Activated B cell treated with CpG ODN at 0.5 μM for 24 hours (primary cell): ENCODE measurements at places on chromosomes 16 and 17. TPM values are rescaled to one million over a fixed set of nuclear protein-coding genes. Genes with fewer than 3 reads are reported as not detected.

ABI3 gene
- total RNA-seq = 6.5 and 9.7 TPM in 2 replicates

DNA sequence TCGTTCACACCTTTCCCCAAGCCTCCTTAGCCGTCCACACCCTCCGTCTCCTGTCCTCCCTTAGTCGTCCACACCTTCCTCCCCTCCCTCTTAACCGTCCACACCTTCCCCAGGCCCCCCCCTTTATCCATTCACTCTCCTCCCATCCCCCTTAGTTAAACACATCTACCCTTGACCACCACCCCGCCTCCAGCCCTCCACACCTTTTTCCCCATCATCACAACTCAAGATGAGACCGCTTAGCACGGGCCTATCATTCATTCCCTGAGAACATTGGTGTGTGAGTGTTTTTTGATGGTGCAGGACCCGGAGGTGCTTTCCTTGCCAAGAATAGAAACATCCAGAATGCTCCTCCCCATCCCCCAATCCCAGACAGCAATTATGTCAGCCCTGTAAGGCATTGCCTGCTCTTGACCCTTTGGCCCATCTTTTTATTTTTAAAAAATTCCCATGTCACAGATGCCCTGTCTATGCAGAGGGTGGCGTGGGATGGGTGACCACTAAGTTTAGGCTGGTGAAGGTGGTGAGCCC, 1.4 kb downstream of the TENT4B start:
- no peaks in the 10 kb centered on the region for H3K27me3 ChIP-seq
- no peak for DNase-seq
- H3K27ac ChIP-seq = peak overlapping the region; percentile 16
- H3K36me3 ChIP-seq = no peaks in the 10 kb centered on the region
- peaks cover 47% of the 10 kb centered on the region for H3K4me1 ChIP-seq

- H3K4me1 ChIP-seq = peaks cover 7% of the 10 kb centered on the region
- H3K27ac ChIP-seq = no peak overlapping the region
- DNase-seq = no peak
These were observed 6.9 kb upstream of the ITGA3 start for GRCh38 chr17:50048988-50049387.

- H3K4me3 ChIP-seq = no peak overlapping the region
- no peak overlapping the region for H3K27ac ChIP-seq
- H3K27me3 ChIP-seq = peaks cover 11% of the 10 kb centered on the region
These were observed 61.5 kb upstream of the BCAR1 start for GRCh38 chr16:75312875-75313274.

ITGB3 gene
- total RNA-seq = 4.1 and 4.7 TPM in 2 replicates

DNA sequence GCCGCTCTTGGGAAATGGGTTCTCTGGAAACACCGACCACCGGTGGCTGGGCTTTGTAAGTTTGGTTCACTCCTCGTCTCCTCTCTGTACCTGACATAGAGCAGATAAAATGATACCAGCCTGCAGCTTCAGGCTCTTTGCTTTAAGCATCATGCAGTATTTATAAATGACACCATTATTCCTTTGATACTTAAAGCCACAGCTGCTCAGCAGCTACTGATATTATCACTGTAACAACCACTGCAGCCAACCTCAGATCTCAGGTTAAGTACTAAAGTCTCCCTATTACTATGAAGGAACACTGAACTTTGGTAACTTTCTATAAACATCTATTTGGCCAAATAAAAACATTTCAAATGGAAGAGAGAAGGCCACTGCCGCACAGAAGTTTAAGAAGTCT, 34.6 kb downstream of the PDIA2 start:
- peaks cover 48% of the 10 kb centered on the region for H3K36me3 ChIP-seq
- H3K27ac ChIP-seq = no peak overlapping the region
- no peak overlapping the region for H3K4me3 ChIP-seq
- no peaks in the 10 kb centered on the region for H3K27me3 ChIP-seq
- no peak for DNase-seq

DNA sequence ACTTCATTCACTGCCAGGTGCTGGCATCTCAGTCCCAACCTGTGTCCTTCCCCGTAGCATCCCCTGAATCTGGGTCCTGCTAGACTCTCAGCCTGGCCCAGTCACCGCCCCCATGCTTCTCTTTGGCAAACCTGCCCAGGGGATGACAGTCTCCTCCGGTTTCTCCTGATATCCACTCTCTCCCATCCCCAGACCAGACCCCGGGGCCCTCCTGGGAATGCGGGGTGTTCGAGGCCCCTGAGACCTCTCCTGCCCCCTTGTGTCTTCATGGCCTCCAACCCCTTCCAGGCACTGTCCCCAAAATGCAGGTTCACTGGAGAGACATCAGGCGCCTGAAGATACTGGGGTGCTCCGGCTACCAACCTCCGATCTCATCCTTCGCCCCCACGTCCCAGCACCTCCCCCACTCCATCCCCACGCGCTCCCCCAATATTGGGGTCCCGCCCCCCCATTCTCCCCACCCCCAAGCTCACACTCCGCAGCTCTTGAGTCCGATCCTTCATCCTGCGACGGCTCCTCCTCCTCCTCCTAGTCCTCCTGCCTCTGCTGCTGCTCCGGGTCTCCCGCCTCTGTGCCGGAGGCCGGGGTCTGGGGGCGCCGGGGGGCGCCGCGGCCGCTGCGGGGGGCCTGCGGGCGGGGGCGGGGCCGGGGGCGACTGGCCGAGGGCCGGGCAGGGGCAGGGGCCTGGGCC, 399 bp downstream of the STX1B start:
- no peak for DNase-seq
- H3K27ac ChIP-seq = no peak overlapping the region
- H3K36me3 ChIP-seq = no peaks in the 10 kb centered on the region
- H3K27me3 ChIP-seq = peaks cover 37% of the 10 kb centered on the region
- H3K4me1 ChIP-seq = peaks cover 18% of the 10 kb centered on the region

PPP1R27 gene
- total RNA-seq = not detected in 2 replicates

DNA sequence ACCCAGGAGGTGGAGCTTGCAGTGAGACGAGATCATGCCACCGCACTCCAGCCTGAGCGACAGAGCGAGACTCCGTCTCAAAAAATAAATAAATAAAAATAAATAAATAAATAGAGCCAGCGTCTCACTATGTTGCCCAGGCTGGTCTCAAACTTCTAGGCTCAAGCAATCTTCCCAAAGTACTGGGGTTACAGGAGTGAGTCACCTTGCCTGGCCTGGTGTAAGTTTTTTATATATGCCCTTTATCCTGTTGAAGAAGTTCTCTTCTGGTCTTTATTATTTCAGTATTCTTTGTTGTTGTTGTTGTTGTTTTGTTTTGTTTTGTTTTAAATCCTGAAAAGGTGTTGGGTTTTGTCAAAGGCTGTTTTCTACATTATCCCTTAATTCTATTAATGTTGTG, 30.1 kb upstream of the ABCC1 start:
- no peaks in the 10 kb centered on the region for H3K36me3 ChIP-seq
- no peaks in the 10 kb centered on the region for H3K27me3 ChIP-seq
- H3K27ac ChIP-seq = no peak overlapping the region

DNA sequence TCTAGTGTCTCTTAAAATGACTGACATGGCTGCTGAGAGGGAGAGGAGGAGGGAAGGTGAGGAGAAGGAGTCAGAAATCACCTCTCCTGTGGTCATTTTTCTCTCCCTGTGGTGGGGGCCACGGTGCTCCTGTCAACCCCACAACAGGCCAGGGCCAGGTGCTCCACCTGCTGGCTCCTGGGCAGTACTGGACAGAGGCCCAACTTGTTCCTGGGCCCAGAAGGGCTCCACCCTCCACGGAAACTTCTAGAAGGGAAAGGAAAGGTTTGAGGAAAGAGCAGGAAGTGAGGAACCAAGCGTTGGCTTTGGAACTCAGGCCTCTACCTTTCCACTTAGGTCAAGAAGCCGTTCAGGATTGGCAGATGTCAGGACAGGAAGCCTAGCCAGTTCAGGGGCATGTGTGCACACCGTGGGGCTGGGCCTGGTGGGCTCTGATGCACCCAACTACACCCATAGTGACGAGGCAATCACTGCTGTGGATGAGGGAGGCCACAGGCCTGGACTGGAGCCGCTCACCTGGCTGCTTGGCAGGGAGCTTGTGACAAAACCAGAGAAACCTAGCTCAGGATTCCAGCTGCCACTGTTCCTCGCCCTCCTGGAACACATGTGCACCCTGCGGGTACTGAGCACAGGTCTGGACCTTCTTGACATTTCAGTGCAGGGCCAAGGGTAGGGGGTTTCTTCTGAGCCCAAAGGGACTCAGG, 36.1 kb downstream of the WNT3 start:
- H3K27me3 ChIP-seq = no peaks in the 10 kb centered on the region
- H3K4me1 ChIP-seq = peaks cover 3% of the 10 kb centered on the region
- DNase-seq = no peak

DNA sequence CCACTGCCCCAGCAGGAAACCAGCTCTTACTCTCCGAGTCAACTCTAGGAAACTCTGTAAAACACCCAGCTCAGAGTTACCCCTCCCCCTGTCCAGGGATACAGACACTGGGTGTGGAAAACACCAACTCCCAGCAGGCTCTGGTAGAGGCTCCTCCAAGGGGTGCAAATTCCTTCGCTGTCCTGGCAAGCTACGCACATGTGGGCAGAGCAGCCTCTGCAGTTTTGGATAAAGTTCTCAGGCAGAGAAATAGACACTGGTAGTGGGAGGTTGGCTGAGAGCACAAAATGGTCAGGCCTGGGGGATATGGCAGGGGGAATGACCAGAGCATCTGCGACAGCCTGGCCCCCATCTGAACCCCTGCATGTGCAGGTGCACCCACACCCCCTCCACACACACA, 146.9 kb upstream of the SDK2 start:
- H3K4me1 ChIP-seq = no peaks in the 10 kb centered on the region
- no peak for DNase-seq
- peaks cover 30% of the 10 kb centered on the region for H3K27me3 ChIP-seq
- H3K4me3 ChIP-seq = no peak overlapping the region
- no peaks in the 10 kb centered on the region for H3K36me3 ChIP-seq

TOM1L1 gene
- total RNA-seq = not detected in 2 replicates

DNA sequence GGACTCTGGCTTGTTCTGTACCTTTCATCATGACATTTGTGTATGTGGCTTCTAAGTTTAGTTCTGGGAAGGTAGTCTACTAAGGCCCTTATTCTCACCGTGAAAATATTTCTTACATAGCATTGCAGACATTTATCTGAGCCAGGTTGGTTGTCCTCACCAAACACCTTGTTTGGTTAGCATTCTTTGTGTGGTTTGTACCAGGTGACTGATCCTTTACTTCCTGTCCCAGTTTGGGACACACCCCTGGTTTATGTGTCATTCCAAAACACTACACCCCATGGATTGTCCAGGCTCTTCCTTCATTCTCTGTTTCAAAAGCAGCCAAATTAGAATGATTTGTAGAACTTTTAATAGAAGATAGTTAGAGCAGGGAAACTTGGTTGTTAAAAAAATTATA, 23.2 kb upstream of the DUSP14 start:
- H3K36me3 ChIP-seq = peaks cover 62% of the 10 kb centered on the region
- H3K27me3 ChIP-seq = no peaks in the 10 kb centered on the region
- no peaks in the 10 kb centered on the region for H3K4me1 ChIP-seq

DNA sequence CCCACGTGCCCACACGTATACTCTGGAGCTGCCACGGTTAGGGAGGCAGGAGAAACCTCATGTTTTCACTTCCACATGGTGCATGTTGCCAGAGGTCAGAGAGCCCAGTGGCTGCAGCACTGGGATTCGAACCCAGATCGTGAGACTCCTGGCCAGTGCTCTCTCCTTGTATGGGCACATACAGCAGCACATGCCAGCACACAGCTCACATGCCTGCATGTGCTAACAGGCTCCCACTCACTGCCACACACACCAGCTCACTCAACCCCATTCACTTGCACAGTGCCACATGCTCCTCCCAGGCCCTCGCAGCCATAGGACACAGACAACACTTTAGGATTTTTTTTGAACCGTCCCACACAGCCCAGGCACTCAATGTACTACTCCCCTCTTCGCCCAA, 49.5 kb upstream of the MRPS23 start:
- H3K4me1 ChIP-seq = peaks cover 25% of the 10 kb centered on the region
- H3K4me3 ChIP-seq = no peak overlapping the region
- DNase-seq = no peak
- peaks cover 11% of the 10 kb centered on the region for H3K27me3 ChIP-seq
- no peaks in the 10 kb centered on the region for H3K36me3 ChIP-seq

- DNase-seq = no peak
- H3K4me1 ChIP-seq = no peaks in the 10 kb centered on the region
These were observed 408.4 kb upstream of the CDH5 start for GRCh38 chr16:65958086-65958485.

DNA sequence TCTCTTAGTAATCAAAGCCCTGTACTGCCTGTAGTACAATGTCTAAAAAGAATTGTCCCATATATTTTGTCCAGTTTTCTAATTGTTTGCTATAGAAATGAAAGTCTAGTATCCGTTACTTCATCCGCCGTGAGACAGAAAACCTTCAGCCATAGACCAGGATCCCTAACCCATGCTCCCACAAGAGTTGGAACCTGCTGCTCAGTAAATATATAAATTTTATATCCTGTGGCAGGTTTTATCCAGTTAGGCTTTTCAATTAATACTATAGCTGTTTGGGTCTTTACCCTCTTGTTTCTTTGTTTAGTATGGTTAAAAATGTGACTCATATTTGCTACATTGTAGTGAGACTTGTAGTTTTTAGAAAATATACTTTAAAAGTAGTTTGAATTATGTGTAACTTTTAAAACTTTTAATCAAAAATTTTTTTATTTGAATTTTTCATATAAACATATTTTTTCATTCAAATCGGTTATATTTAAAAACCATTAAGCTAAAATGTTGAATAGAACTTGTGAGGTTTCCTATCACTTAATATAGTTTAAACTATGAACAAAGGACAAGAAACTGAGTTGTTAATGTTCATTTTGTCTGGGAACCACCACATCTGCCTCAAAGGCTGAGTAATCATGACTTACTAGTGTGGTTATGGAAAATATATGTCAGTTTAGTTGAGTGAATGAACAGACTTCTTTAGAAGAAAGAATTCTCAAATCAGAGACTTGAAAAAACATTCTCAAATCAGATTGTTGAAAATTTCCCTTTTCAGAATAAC, 54.8 kb downstream of the VMP1 start:
- peaks cover 16% of the 10 kb centered on the region for H3K4me1 ChIP-seq
- peaks cover 36% of the 10 kb centered on the region for H3K36me3 ChIP-seq
- peak overlapping the region; percentile 77 for H3K27ac ChIP-seq
- no peak overlapping the region for H3K4me3 ChIP-seq
- H3K27me3 ChIP-seq = no peaks in the 10 kb centered on the region
- DNase-seq = no peak

MEIOC gene
- total RNA-seq = 0.24 and 0.91 TPM in 2 replicates

DNA sequence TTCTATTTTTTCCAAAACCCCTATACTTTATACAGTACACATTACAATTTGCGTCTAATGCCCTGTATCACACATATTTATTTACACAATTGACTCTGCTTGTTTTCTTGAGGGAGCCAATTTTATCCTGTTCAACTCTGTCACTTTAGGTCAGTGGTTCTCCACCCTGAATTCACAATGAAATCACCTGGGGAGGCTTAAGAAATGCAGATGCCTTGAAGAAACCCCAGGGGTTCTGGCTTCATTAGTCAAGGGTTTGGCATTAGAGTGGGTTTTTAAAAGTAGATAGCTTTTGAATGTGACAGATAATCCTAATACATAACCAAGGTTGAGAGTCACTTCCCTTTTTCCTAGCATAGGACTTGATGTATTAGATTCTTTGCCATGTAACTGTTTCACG, 398.6 kb upstream of the ERCC4 start:
- H3K4me1 ChIP-seq = no peaks in the 10 kb centered on the region
- H3K4me3 ChIP-seq = no peak overlapping the region
- H3K27ac ChIP-seq = no peak overlapping the region
- no peaks in the 10 kb centered on the region for H3K27me3 ChIP-seq
- DNase-seq = no peak
